ENCODE measurements at places on chromosomes 5 and 9.

DNA sequence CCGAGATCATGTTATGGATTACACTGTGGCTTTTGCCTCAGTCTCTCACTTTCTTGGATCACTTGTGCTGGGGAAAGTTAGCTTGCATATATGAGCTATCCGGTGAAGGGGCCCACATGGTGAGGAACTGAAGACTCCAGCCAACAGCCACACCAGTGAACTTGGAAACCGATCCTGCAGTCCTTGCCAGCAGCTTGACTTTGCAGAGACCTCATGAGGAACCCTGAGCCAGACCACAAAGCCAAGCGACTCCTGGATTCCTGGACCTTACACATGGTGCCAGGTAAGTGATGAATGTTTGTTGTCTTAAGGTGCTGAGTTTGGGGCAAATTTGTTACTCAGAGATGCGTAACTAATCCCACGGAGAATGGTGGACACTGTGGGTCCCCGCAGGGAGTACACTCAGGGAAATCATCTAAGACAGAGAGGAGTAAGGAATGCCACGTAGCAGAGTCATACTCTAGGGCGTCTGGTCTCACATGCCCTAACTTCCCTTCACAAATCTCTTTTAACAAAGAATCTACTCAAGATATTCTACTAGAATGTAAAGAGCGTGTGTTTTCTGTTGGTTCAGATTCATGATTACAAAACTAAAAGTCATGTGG, 76.5 kb upstream of the PJA2 start:
- DNase-seq = no peak

DNA sequence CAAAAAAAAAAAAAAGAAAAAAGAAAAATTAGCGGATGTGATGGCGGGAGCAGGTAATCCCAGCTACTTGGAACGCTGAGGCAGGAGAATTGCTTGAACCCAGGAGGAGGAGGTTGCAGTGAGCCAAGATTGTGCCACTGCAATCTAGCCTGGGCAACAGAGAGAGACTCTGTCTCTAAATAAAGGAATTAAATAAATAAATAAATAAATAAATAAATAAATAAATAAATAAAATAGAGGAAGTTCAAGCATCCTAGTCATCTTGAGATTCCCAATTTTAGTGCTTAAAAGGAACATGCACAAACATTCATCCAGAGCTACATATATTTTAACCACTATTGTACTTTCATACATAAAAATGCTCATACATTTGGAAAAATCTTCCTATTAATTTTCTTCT, 61.2 kb upstream of the GABRA1 start:
- no peak for DNase-seq

- DNase-seq = no peak
Measured at GRCh38 chr5:128665747-128666355, 127.8 kb upstream of the FBN2 start.

DNA sequence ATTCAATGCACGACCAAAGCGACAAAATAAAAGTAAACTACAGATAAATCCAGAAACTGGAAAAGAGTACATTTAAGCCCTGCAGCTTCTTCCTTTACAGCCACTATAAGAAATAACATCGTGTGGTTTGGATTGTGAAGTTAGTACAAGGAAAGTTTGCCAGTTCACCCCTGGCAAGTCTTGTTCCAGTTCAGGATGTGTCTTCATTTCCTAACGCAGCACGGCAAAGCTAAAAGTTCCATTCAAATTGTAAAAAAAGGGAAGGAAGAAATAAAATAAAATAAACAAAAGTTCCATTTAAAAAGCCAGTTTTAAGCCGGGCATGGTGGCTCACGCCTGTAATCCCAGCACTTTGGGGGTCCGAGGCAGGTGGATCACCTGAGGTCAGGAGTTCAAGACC, 83.3 kb upstream of the RETREG1 start:
- no peak for DNase-seq

GRCh38 chr5:12662545-12663314, 758.5 kb upstream of the CTNND2 start:
- no peak for DNase-seq

- DNase-seq = peak; percentile 94
Measured at GRCh38 chr9:6938447-6938846, 180.7 kb downstream of the KDM4C start.

DNA sequence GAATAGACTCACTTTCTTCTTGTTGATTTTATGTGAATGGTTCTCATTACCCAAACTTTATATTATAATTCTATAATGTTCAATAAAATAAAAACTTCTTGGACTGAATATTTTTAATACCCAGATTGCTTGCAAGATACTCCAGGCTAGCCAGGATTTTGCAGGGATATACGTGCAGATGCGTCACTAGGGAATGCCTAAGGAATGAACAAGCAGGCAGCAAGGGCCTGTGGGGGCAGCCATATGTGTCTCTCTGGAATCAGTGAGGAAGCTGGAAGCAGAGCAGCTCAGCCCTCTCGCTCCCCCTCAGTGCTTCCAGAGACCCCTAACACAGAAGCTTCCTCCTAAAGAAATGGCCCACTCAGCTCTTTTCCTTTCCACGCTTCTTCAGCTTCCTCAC, 457.4 kb downstream of the CCDC171 start:
- DNase-seq = peak; percentile 74

- no peak for DNase-seq
Measured at GRCh38 chr5:150313921-150314716, 11.4 kb upstream of the ARSI start.

- DNase-seq = no peak
Measured at GRCh38 chr5:52491071-52491787, 296.5 kb upstream of the ITGA1 start.

DNA sequence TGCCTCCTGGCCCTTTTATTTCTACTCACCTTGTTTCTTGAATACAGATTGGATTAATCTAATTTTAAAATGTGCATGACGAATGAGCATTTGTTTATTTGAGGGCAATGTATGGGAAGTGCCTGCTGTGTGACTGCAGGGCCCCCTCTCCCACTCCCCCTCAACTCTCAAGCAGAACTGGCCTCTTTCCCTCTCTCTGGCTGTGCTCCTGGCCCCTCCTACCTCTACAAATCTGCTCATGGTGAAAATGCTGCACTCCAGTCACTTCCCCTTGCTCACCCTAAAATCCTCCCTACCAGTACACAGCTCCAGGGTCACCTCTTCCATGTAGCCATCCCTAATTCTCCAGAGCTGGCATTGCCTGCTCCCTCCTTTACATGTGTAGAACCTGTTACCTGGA, 17.2 kb upstream of the NDST1 start:
- no peak for DNase-seq

DNA sequence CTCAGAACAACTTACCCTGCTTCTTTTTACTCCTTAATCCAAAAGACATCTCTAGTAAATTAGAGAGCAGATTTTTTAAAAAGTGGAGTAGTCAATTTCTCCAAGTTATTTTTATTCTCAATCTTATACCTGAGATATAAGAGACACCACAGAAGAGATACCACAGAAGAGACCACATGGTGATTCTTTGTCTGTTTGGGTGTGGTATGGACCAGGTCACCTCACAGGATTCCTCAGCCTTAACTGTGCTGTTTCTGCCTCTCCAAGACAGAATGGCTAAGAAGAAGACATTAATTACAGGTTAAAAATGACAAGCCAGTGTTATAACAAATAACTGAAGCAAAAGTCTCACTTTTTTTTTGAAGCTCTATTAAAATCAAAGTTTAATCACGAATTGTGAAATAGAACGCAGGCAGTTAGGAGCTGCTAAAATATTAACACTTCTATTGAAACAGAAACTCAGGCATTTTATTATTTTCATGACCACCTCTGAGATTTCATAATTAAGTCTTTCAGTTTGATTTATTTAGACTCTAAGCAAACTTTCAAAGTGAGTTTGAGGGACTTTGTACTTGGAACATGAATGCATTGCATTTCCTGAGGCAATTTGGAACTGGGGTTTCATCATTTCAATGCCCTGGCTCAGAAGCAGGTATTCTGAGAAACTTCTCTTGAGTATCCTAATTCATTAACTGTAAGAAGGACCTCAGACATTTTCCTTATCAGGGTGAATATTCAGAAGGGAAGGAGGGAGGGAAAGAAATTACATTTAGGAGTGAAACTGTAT, 280.7 kb downstream of the KCTD16 start:
- DNase-seq = peak; percentile 12

DNA sequence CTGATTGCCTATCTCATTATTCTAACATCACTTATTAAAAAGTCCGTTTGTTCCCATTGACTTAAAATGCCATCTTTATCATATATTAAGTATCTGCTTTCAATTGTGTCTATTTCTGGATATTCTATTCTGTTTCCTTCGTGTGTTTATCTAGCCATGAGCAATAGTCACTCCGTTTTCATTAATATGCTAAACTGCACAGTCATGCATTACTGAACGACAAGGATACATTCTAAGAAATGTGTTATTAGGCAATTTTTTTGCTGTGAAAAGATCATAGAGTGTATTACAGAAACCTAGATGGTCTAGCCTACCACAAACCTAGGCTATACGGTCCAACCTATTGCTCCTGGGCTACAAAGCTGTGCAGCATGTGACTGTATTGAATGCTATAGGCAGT, 482.9 kb downstream of the IRX1 start:
- no peak for DNase-seq

- DNase-seq = peak; percentile 90
Measured at GRCh38 chr9:35690614-35691333, 1.0 kb upstream of the TPM2 start.

DNA sequence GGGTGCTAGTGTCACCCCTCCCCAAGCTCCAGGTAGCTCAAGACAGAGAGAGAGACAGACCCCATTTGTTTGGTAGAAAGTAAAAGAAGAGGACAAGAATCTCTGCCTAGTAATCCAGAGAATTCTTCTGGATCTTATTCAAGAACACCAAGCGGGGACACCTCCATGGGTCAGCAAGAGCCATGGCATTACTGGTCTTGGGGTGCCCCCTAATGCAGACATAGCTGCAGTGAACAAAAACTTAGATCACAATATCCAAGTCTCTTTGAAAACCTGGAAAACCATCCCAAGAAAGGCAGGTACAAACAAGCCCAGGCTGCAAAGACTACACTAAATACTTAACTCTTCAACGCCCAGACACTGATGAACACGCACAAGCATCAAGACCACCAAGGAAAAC, 29.9 kb upstream of the PDE4D start:
- peak; percentile 3 for DNase-seq

DNA sequence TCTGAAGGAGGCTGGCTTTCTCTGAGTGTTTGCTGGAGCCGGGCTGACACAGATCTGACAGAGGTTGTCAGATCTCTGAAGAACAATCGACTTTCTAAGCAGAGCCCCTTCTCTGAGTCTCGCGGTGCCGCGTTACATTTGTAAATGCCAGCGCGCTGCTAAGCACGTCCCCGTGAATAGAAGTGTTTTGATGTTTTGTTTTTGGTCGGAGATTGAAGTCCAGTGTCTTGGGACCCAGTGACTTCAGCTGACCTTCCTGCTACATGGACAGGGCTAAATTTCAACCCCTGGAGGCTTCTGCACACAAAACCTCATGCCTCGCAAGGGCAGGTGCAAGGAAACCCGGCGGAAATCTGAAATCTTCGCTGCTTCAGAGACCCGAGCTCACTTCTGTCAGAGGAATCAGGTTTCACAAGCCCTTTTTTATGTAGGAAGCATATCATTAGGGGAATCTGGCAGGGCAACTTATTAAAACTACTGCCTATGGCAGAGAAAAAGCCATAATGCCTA, 27.2 kb downstream of the NEUROG1 start:
- DNase-seq = no peak

- DNase-seq = peak; percentile 32
Measured at GRCh38 chr9:93682155-93682968, 106.0 kb downstream of the PHF2 start.

- no peak for DNase-seq
Measured at GRCh38 chr9:32782476-32783167, 718 bp upstream of the TMEM215 start.

- DNase-seq = no peak
Measured at GRCh38 chr9:27202056-27202455, 93.0 kb downstream of the TEK start.

- no peak for DNase-seq
Measured at GRCh38 chr5:133410335-133410828, 202.0 kb downstream of the FSTL4 start.

- peak; percentile 39 for DNase-seq
Measured at GRCh38 chr9:109098960-109099308, 20.8 kb downstream of the TMEM245 start.

All from fibroblast of skin of right biceps (primary cell).